ENCODE measurements at places on chromosomes 13 and 19.

DNA sequence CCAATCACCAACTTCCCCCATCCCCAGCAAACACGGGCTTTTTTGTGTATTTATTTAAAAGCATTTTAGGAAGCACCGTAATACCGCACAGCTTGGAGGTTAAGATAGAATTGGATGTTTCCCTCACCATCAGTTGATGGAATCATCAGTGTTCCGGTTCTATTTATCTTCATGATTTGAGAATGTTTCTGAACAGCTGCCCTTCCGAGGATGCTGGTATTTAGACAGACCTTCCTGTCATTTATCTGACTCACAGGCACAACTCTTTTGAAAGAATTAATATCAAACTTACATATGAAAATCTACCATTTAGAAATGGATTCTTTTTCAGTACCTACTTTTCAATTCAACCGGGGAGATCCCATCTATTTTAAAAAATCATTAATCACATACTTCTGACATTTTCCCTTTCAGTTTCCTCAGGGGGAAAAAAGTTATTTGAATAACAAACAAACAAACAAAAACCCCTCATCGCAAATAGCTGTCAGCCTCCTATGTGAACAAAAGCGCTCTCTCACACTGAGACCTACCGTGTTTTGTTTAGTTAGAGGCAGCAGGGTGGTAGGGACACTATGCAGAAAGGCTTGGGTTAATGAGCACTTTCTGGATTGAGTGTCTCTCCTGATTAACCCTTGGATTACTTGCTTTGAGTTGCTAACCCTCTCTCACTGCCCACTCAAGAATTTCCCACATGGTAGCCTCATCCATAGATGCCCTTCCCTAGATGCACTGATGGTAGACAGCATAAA, 189.3 kb downstream of the TM9SF2 start:
- no peak for DNase-seq

- DNase-seq = no peak
Measured at GRCh38 chr13:80239116-80239515, 101.8 kb downstream of the SPRY2 start.

DNA sequence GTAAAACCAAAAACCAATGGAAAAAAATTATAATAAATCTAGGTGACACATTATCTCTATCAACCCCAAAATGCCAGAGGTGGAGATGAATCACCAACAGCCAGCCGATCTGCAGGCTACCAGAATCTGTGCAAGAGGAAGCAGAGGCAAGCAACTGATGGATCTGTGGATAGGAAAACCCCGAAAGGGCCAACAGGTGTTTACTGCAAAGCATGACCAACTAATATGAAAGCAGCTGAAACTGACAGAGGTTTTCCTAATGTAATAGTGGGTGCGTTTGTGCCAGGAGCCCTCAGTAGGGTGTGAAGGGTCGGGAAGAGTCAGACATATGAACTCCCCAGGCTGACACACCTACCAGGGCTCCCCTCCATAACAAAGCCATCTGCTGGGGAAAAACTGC, 554.6 kb downstream of the RFC3 start:
- no peak for DNase-seq

GRCh38 chr13:77099415-77099814, 72.5 kb upstream of the FBXL3 start:
- DNase-seq = no peak

DNA sequence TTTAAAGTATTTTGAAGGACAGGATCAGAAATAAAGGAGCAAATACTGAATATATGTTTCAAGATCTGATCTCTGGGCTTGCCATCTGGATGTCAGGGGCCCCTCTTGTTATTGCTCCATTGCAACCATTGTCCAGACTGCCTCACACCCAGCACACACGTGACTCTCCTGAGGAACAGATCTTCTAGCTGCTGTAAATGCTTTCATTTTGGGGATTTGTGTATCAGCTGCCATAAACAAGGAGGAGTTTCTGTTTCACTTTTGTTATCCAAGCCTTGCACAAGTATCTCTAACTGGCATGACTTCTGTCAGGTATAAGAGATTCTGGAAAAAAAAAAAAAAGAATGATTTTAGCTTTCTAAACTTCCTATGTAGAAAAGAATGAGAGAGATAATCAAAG, 1624.1 kb upstream of the PRR20A start:
- DNase-seq = no peak

GRCh38 chr13:111937777-111938311, 129.1 kb upstream of the SOX1 start:
- no peak for DNase-seq

GRCh38 chr13:36438594-36439483, 6.5 kb downstream of the CCNA1 start:
- no peak for DNase-seq

DNA sequence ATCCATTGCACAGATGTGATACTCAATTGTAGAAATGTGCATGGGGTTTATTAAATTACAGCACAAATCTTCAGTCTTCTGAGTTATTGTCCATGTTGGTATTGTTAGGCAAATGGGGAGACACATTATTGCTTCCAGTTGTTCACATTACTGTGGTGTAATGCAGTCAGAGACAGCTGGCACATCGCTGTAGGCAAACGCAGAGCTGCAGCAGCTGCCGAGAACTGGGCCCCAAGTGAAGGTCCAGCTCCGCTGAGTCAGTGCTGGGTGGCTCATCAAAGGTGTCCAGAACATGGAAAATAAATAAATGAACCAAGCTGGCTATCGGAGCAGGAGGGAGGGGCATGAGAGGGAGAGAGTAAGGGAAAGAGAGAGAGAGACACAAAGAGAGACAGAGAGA, 299.1 kb upstream of the OBI1 start:
- DNase-seq = no peak

DNA sequence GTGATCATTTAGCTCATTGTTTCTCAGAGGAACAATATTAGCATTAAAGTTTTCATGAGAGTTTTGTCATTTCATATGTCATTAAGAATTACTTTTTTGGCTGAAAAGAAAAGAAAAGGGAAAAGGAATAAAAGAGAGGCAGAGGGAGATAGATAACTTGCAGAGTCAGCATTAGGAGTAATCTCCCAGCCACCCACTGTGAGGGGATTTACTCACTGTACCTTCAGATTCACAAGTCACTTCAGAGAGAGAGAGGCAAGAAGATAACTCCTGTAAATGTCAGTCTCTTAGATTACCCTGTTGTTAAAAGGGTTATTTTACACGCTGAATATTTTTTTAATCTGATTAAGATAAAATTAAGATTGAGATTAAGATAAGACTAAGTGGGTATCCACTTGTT, 125.2 kb downstream of the POU4F1 start:
- no peak for DNase-seq

- no peak for DNase-seq
Measured at GRCh38 chr19:5121266-5122120, 152.6 kb downstream of the KDM4B start.

DNA sequence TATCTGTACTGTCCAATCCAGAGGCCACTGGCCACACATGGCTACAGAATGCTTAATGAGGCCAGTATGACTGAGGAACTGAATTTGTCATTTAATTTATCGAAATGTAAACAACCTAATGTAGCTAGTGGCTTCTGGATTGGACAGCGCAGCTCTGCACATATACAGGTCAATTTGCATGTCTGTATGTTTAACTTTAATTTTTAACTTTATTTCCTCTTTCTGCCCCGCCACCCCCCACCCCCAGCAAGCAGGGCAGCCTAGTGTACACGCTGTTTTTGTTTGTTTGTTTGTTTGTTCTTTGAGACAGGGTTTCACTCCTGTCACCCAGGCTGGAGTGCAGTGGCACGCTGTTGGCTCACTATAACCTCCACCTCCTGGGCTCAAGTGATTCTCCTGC, 15.5 kb downstream of the ZSWIM9 start:
- DNase-seq = no peak

GRCh38 chr13:91212231-91212630, 135.3 kb upstream of the MIR17HG start:
- no peak for DNase-seq

DNA sequence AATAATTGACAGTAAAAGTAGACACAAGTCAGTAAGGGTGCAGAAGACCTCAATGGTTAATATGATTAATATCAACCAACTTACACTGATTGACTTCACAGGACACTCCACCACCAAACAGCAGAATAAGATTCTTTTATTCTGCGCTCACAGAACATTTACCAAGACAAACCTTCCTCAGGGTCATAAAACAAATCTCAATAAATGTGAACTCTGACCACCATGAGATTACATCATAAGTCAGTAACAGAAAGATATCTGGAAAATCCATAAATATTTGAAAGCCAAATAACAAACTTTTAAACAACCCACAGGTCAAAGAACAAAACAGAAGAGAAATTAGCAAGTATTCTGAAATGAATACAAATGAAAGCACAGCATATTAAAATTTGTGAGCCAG, 99.7 kb downstream of the SPACA7 start:
- DNase-seq = no peak

DNA sequence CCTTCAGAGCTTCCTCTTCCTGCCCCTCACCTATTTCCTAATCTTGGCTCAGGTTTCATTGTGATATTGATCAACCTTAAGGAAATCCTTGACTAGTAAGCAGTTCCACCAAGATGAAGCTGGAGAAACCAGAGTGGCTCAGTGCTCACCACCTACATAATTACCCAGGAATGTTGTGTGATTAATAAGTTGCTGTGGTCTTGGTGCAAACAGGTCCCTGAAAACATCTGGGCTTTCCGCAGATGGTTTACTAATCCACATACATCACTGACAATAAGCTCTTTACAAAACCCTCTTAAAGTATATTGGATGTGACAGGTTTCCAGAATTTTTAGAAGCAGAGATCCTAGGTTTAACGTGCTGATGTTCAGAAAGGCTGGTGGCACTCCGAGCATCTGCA, 8.6 kb upstream of the SERP2 start:
- no peak for DNase-seq

- no peak for DNase-seq
Measured at GRCh38 chr13:46172531-46172991, 9.4 kb downstream of the LCP1 start.

DNA sequence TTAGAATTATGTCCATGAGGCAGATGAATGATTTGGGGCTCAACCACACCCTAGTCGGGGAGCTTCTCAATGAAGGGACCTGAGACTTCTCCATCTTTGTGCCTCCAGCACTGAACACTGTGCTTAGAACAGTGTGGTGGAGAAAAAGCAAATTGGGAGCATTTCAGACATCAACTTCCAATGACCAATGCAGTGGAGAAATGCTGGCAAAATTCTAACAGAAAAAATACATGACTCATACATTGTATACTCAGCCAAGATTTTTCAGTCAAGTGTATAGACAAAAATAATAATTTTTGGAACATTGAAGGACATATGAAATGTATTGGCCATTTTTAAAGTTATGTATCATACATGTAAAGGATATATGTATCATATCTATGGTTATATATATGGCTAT, 134.7 kb downstream of the FGF14 start:
- DNase-seq = no peak

DNA sequence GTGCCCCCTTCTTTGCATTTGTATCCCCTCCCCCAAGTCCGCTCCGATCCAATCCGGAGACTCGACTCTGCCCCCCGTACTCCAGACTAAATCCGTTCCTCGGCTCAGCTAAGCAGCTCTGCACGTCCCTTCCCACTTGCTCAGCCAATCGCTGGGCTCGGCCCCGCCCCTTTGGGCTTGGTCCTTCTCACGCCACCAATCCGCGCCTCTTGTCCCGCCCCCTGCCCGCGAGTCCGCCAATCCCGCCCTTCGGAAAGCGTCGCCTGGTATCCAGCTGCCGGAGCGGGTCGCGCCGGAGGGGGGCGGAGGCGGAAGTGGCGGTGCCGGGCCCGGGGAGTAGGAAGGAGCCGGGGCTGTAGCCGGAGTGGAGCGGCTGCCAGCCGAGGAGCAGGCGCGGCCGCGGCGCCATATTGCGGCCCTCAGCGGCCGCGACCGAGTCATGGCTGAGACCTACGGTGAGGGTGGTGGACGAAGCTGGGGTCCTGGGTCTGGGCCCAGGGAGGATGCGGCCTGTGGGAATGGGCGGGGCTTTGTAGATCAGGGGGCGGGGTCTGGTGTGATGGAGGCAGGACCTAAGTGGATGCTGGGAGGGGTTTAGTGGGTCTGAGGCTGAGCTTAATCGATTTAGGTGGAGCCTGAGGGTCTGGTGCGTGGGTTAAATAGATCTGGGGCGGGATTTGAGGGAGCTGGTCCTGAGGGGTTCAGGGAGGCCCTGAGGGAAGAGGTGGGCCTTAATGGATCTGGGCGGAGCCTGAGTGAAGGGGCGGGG, at the start of gene RAB4B:
Gene RAB4B (plus strand): TSS at position 311 of the 769 bp plus-strand sequence. CDS start 129 bp downstream, at position 440.
- peak; percentile 98 for DNase-seq

GRCh38 chr19:35211545-35212230, 16.9 kb downstream of the FAM187B start:
- no peak for DNase-seq

GRCh38 chr13:29452773-29453616, 142.5 kb downstream of the SLC7A1 start:
- DNase-seq = no peak

GRCh38 chr19:2634228-2634951, 68.1 kb downstream of the GNG7 start:
- no peak for DNase-seq

- DNase-seq = peak; percentile 8
Measured at GRCh38 chr19:16441661-16442162, 30.1 kb downstream of the EPS15L1 start.

DNA sequence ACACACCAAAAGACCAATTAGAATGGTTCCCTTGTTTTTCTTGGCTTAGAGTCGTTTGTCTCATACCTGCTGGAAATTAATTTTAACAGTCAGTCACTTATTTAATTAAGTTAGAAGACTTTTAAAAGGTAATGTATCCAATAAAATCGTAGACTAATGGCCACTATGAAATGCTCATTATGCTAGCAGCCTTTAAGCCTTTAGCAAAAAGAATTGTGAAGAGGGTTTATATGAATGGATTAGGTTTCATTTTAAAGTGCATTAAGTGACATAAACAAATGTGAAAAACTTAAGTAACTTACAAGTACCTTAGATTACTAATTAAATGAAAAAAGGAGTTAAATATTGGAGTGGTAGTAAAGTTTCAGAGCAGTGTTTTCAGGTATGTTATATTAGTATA, 139.6 kb downstream of the RXFP2 start:
- DNase-seq = no peak

DNA sequence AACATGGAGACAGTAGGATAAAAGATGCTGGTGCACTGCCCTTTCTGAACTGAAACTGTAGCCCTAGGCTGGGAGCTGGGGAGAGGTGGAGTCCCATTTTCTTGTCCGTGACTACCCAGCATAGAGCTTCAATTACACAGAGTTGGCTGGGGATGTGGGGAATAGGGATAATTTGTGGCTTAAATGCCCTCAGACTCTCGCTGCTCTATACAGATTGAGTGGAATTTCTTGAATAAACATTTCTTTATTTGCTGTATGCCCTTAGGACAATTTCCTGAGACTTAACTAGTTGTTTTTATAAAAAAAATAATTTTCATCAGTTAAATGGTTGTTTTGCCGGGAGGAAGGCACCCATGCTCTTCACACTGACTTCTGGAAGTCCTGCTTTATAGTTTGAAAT, 7.2 kb downstream of the IGFL2 start:
- no peak for DNase-seq

GRCh38 chr13:48155848-48156247, 60.9 kb upstream of the MED4 start:
- DNase-seq = no peak

Measured in stimulated activated CD4-positive, alpha-beta T cell treated with anti-CD3 and anti-CD28 coated beads, Interleukin-12 subunit alpha, Interleukin-12 subunit beta, amount 100 ng/mL, for 24 hours (primary cell).